ENCODE measurements at places on chromosomes 1 and 21.

DNA sequence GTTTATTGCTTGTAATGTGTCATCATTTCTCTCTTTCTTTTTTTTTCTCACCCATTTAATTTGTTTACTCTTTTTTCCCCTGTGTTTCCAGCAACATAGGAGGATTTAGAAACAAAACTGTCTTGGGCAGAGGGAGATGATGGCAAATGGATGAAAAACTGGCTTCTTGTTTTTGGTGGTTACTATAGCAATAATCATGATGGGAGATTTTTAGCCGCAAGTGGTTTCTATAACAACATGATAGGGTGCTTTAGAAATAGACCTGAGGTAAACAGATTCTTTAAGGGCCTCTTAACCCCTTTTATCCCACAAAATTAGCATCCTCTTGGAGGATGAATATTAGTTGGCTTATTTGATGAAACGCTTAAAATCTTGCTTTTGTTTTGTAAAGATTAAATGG is 51.6 kb downstream of the CRB1 start:
- no peak for DNase-seq

DNA sequence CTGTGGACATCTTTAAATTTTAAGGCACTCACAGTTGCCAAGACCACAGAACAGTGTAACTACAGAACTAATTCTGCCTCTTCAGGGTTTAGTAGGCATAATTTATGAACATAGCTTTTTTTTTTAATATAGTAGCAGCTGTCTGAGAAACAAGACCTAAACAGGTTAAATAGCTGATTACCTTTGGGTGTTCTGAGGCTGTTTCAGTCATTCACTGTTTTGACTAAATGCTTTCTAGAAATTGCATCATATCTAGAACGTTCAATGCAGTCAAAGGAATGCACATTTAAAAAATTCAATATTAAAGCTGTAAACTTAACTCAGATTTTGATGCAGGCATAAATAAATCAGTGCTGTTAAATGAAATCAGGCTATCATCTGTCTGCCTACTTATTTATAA is 101.6 kb downstream of the BRINP3 start:
- DNase-seq: no peak

DNA sequence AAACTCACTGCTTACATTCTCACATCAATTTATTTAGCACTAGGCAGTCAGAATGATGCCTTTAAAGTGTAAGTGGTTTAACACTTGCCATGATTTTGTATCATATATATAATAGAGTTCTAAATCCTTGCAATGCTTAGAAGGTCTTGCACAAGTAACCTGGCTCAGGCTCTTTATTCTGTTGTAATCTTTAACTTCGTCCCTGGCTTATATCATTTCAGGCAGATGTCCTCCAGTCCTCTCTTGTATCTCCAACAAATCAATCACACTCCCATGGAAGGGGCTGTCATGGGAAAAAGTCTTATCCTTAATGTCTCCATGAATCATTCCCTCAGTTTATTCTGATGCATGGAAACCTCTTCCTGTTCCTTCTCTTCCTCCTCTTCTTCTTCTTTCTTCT is 841.6 kb upstream of the B3GALT2 start:
- no peak for DNase-seq

GRCh38 chr1:150579110-150579944 is at the start of gene MCL1:
Gene MCL1, minus strand, starts transcription at chr1:150579610. Its CDS starts 80 bp downstream, at chr1:150579530.
- DNase-seq: peak; percentile 95

DNA sequence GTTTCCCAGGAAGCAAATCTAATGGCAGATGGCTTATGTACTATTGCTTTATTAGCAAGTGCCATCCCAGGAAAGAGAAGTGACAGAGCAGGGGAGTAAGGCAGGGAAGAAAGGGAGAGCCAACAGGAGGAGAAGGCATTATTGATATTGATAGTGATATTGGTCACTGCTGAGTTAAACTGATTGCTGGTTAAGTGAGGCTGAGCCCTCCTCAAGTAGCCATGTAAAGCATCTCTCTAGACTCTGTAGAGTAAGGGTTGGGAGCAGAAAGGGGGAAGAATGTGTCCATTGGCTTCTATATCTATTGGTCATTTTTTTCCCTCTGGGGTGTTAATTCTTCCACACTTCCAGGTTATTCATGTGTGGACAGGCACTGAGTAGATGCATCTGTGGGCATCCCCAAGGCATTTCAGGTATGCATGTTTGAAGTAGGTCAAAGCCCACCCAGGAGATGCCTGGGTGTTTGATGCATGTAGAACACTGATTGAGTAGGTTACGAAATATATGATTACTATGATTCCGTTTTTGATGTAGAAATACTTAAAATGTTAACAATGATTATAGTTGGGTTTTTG is 290.5 kb upstream of the DPYD start:
- no peak for DNase-seq

GRCh38 chr1:178819123-178819522 is 51.8 kb downstream of the ANGPTL1 start:
- no peak for DNase-seq

Data from muscle of back (tissue), 13 donors.